Breast epithelium (tissue), 4 donors: ENCODE measurements at places on chromosomes 1 and 21.
A peak's percentile ranks its signal among the peaks of the same experiment; 100 is the strongest.

DNA sequence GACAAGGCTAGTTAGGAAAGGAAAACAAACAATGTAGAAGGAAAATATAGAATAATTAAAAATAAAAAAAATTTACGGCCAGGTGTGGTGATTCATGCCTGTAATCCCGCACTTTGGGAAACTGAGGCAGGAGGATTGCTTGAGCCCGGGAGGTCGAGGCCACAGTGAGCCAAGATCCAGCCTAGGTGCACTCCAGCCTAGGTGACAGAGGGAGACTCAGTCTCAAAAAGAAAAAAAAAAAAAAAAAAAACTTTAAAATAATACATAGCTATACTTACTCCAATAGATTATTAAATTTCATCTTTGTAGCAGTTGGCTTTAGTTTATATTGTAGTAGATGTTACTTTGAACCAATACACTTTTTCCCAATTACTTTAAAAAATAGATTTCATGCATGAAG, 32.0 kb downstream of the LIN9 start:
- DNase-seq = no peak

DNA sequence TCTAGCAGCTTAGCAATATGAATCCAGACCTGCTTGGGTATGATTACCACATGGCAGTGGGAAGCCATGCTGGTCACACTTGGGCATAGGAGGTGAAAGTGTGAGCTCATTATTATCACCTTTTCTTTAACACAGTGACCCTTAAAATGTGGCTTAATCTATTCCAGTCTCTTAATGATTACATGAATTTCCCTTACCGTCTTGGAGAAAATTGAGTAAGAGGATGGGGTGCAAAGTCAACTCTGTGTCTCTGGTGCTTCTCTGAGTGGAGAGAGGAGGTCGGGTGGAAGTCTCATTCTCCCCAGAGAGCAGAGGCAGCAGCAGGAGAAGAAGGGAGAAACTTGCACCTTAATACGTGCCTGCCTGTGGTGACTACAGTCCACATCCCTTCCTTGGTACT, 91.3 kb downstream of the FGGY start:
- DNase-seq = no peak

GRCh38 chr1:206963119-206963712, 7.0 kb downstream of the FCAMR start:
- DNase-seq = no peak

GRCh38 chr1:186492531-186493291, 31.8 kb upstream of the PDC start:
- DNase-seq = no peak

- DNase-seq = no peak
Observed at GRCh38 chr1:214694769-214695168, 91.8 kb downstream of the CENPF start.

- DNase-seq = no peak
Observed at GRCh38 chr1:20430355-20431175, 55.4 kb downstream of the CAMK2N1 start.

- DNase-seq = no peak
Observed at GRCh38 chr1:109527098-109527811, 12.4 kb upstream of the GPR61 start.

DNA sequence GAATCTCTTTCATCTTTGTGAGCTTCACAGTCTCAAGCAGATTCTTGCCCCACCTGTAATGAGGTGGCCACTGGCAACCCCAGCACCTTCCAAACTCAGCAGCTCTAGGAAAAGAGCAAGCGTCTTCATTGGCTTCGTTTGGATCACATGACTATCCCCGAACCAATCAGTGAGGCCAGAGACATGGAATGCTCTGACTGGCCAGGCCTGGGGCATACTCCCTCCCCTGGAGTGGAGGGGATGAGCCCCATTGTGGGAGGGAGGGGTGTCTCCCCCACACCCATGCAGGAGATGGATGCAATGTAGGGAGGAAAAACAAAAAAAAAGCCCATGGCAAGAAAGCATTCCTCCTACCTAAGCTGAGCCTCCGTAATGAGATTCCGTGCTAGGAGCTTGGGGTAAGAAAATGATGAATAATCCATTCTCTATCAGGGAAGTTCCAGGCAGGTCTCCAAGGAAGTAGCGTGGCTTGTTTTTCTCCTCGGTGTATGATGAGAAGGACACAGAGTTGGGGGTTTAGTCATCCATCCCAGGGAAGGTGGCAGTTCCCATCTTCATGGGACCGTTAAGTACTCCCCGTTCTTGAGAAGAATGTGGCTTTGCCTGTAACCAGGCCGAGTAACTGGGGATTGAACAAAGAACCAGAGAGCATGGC, 32.7 kb downstream of the FHAD1 start:
- DNase-seq = no peak

GRCh38 chr1:16075337-16076030, 2.0 kb upstream of the FAM131C start:
- DNase-seq = peak; percentile 61

DNA sequence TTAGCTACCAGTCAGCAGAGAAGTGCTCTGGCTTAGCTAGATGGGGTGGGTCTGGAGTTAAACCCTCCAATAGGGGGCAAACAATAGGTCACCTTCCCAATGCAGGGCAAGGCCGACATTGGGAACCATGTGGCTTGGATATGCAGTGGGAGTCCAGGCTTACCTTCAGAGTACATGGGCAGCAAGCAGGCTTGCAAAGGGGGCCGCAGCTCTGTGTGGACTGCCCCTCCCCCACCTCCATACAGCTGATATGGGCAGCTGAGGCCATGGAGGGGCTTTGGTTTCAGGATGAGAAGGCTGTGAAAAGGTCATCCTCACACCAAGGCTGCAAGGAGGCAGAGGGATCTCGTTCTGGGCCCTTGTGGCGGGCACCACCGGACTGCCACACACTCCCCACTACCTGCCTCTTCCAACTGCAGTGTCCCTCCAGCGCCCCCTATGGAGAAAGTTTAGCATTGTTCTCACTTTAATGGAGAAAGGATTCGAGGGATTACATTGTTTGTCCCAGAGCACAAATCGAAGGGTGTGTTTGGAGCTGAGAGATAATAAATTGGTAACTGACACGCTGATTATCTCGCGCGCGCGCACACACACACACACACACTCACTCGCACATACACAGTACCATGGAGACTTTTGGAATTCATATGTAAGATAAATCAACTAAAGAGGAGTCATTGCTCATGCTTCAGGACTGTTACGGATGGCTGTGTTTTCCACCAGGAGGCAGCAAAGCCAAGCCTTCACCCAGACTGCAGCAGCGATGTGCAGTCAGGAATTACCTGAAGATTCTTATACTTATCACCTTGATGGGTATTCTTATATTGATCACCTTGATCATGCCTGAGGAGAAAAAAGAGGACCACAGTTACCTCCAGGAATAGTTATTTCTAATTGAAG, 7.0 kb upstream of the SMCP start:
- no peak for DNase-seq

GRCh38 chr21:38249256-38249655, 7.5 kb upstream of the KCNJ15 start:
- no peak for DNase-seq

DNA sequence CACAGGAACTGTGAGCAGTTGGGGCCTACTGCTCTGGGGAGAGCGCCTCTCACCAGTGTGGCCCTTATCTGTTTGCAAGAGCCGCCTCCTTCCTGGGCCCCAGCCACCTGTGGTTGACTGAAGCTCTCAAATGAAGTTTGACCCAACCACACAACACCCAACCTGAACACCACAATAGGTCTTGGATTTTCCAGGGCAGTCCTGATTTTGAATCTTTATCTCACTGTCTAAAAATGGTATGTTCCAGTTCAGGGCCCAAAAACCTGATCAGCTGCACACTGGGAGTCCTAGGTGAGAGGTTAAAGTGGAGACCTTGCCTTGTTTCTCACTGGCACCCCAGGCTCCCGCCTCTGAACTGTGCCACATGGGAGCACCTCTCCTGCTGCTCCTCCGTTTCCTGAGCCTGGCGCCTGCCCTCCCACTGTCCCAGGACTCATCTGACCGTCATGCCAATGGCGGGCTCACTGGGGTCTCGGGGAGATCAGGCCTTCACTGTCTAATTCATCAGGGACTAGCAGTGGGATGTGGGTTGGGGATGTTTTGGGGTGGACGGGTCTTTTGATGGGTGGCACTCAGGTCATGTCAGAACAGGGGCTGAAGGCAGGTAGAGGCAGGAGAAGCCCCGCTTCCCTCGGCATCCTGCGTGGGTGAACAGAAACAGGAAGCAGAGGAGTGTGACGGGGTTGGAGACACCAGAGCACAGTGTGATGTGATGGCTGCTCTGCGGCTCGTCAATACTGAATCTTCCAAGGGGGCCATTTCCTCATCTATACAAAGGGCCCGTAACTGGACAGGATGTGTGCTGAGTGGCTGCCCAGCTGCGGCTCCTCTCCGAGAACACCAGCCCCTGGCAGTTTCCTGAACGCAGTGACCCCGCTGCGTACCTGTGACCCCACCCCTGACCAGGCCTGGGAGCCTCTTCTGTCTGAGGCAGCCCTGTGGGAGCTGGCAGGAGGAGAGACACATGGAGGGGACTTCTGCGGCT, 59.6 kb upstream of the ITPKB start:
- DNase-seq = no peak

GRCh38 chr1:218401441-218401997, 56.4 kb downstream of the TGFB2 start:
- DNase-seq = no peak

DNA sequence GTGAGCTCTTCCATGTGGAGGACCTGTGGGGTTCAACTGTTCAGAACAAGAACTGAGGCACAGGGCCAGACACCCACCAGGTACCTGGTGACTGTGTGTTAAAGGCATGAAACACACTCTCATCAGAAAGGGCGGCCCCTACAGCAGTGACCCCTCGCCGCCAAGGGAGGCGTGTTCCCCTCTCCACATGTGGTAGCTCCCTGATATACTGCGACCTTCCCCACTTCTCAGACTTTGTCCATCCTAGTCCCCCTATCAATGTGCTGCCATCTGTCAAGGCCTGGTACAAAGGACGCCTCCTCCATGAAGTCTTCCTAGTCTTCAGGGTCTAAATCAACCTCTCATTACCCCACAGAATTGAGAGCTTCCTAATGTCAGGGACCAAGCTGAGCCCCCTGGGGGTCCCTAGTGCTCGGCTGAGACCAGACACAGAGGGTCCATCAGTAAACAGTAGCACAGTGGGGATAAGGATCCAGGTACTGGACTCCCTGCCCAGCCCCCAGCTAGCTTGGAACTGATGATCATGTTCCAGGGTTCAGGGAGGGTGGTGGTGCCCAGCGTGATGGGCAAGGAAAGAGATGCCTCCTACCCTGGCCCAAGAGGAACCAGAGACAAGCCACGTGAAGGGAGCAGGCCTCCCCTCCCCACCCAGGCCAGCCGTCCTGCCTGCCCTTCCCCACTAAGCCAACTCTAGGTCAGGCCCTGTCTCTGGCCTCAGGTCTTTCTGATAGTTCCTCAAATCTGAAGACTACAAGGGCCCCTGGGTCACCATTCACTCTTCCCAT, 10.3 kb downstream of the SDC3 start:
- no peak for DNase-seq

DNA sequence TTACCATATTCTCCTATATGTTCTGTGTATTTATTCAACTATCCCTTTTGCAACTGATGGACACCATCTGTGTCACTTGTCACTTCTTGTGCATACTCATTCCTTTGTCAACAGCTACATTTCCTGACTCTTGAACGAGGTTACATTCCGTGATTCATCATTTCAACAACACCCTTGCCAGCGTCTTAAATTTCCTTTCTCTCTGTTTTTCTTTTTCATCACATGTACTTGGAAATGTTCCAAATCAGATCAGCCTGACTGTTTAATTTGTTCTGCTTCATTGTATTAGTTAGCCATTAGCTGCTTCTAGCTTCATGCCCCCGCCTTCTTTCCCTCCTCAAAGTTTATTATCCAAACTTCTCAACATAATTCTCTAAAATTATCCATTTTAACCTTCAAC, 173.0 kb downstream of the ADGRL4 start:
- no peak for DNase-seq

GRCh38 chr1:37622131-37622530, 12.6 kb downstream of the RSPO1 start:
- DNase-seq = no peak

DNA sequence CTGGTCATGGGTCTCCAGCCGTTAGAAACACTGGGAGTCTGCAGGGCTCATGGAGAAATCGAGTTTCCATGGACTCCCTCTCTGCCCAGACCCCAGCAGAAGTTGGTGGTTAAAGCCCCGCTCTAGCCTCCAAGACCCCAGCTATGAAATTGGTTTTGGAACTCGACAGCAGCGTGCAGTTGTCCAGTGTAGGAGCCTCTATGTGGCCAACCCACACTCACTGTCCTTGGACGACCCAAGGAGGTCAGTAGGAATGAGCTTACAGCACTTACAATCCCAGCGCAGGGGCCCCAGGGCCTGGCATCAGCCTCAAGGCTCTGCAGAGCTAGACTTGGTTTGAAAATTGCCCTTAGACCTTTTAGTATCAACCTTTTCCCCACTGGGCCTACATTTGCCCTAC, 3.2 kb upstream of the PRDM16 start:
- peak; percentile 39 for DNase-seq

DNA sequence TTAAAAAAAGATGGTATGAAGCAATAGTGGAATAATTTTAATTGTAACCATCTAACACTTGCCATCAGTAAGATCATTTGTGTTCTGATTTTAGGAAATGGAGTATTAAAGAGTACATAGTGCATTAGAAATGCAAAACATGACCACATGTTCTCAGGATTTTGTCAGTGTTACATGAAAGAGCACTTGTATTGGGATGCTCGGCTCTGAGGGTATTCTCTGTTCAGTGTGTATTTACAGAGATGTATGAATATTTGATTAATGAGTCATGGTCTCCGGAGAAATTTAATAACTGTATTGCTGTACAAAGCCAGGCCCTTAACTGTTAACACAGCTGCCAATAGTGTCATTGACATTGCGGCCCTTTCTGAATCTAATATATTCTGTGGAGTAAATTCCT, 91.7 kb downstream of the ATG4C start:
- DNase-seq = no peak

DNA sequence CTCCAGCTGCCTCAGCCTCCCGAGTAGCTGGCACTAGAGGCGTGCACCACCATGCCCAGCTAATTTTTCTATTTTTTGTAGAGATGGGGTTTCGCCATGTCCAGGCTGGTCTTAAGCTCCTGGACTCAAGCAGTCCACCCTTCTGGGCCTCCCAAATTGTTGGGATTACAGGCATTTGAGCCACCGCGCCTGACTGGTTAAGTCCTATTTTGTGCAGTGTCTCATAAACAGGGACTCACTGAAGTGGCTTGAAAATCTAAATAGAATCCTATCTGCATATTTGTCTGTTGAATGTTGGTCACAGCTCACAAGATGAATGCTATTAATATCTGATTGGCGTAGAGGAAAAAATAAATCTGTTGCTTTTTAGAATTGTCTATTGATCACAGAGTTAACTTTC, 5.9 kb upstream of the CHAF1B start:
- DNase-seq = no peak

DNA sequence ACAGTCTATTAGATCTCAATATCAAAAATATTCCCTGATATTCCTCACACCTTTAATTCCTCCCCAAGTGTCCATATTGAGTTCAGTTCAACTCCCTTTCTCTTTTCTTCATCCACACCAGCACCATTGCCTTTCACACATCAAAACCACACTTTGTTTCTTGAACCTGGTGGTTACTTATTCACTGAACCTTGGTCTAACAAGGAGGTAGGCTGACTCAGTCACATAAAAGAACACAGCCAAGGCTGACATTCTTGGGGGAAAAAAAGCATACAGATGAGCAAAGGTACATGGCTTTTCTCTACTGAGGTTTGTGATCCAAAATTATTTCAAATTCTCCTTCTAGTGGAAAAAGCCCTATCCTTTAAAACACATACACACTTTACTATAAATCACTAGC, 131.7 kb upstream of the USH2A start:
- DNase-seq = no peak

GRCh38 chr1:24984800-24985522, 54.9 kb upstream of the RUNX3 start:
- DNase-seq = no peak

GRCh38 chr1:42768172-42768571, 1.1 kb downstream of the C1orf50 start:
- DNase-seq = no peak
